Astrocyte of the spinal cord (primary cell): ENCODE measurements at places on chromosomes 2 and 18.

DNA sequence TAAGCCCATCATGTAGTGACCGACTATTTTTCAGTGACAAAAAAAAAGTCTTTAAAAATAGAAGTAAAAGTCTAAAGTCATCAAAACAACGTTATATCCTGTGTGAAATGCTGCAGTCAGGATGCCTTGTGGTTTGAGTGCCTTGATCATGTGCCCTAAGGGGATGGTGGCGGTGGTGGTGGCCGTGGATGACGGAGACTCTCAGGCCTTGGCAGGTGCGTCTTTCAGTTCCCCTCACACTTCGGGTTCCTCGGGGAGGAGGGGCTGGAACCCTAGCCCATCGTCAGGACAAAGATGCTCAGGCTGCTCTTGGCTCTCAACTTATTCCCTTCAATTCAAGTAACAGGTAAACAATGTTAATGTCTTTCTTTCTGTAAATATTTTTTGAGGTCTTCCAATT lies at the start of gene CD28:
CD28 (plus strand) TSS at position 237 of the 400 bp plus-strand sequence; CDS start at position 295, 58 bp downstream.
- no peak for DNase-seq

DNA sequence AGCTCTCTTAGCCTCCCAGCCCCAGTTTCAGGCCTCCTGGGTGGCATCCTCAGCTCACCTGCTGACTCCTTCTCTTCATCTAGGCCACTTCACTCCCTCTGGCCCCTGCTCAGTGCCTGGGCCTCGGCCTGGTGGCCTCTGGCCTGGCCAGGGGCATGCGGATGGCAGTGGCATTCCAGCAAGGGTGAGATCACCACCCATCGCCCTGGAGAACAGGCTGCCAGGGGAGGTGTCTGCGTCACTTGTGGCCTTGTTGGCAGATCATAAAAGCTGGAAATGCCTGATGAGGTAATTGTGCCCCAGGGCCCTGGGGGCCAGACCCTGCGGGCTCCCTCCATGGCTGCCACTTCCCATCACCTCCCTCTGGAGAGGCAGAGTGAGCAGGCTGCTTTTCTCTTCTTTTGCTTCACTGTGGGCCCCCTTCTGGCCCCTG lies 72.5 kb upstream of the SMAD2 start:
- DNase-seq, result peak; percentile 82

DNA sequence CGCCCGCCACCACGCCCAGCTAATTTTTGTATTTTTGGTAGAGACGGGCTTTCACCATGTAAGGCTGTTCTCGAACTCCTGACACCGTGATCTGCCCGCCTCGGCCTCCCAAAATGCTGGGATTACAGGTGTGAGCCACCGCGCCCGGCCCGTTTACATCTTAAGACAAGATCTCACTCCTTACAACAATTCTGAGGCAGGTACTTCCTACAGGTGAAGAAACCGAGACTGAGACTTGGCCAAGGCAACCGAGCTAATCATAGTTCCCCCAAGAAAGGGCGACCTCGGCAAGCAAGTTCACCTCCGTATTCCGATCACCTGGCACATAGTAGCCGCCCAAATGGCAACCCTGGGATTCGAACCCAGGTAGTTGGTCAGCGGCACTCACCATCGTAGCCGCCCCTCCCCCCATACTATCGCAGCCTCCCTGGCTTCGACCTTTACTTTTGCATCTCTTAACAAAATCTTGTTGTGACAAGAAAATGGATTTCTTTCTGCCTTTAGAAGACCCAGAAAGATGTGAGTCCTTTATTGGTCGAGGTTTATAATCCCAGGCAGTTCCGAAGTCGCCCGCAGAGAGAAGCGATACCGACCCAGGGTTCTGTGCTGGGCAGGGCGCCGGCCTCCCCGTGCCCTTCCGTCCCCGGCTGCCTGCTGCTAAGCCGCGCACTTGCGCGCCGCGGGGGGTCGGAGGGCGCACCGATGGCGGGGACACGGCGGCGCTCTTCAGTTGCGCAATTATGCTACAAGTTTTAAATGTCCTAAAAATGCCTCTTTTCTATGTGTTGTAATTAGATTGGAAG lies 1.1 kb upstream of the FZD5 start:
- no peak for DNase-seq

- DNase-seq, result no peak
These were observed 147.8 kb upstream of the SPHKAP start for GRCh38 chr2:228329282-228329681.

- DNase-seq, result no peak
These were observed 51.3 kb upstream of the CYRIA start for GRCh38 chr2:16716944-16717343.

DNA sequence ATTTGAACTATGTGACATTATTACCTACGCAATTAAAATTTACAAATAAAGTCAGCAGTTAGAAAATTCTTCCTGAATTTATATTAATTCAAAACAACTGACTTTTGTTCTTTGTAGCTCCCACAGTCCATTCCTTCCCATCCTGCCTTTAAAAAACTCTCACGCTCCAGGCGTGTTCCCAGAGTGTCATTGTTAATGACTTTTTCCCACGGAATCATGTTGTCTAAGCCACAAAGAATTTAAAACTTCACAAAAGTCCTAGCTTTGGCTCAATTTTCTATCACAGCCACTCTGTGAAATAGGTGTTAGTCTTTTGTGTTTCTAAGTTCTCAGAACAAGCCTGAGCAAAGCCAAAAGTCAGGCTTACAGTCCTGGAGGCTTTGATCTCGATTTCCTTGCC lies 26.5 kb downstream of the SLC1A4 start:
- peak; percentile 34 for DNase-seq

- DNase-seq, result no peak
These were observed 253.5 kb downstream of the DCDC2C start for GRCh38 chr2:3956892-3957291.

DNA sequence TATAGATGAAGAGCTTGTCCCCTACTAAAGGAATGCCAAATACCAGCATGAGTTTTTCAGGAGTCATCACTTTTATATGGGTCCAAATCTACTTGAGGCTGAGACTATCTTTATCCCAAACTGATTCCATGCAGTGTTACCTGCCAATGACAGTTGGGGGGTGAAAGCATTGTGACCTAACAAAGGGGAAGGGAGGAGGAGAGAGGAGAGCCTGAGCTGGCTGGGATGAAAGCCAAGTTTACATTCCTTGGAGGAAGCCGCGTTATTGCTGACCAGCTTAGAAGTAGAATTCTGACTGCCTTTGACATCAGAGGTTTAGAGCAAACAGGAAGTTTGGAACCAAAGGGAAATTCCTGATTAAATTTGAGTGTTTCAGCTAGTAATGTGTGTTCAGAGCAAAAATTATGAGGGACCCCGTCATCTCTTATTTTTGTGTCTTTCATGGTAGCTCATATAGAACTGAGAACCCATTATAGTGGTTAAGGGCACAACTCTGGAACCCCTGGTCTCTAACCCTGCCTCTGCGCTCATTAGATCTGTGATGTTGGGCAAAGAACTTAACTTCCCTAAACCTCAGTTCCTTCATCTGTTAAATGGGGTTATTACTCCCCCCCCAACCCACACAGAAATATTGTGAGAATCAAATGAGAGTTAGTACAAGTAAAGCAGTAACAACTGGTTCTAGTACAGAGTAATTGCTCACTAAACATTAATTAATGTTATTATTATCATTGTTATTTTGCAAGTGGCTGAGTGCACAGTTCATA lies 199.3 kb upstream of the EPAS1 start:
- DNase-seq, result peak; percentile 98

GRCh38 chr18:50099725-50100407 lies 95.1 kb downstream of the MYO5B start:
- DNase-seq, result peak; percentile 52

DNA sequence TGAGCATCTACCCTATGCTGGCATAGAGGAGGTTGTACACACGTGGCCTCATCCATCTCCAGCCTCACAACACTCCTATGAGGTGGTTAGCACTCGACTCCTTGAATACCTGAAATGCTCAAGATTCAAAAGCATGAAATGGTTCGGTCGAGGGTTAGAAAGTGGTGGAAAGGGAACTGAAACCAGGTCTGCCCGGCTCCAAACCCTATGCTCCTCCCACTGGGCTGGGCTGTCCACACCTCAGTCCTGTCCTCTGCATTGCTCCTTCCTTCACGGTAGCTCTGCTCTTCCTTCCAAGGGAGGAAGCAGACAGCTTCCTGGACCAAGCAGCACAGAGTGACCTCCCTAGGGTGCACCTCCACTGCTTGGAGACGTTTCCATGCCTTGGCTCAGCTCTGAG lies 565.2 kb upstream of the ID2 start:
- DNase-seq, result no peak

DNA sequence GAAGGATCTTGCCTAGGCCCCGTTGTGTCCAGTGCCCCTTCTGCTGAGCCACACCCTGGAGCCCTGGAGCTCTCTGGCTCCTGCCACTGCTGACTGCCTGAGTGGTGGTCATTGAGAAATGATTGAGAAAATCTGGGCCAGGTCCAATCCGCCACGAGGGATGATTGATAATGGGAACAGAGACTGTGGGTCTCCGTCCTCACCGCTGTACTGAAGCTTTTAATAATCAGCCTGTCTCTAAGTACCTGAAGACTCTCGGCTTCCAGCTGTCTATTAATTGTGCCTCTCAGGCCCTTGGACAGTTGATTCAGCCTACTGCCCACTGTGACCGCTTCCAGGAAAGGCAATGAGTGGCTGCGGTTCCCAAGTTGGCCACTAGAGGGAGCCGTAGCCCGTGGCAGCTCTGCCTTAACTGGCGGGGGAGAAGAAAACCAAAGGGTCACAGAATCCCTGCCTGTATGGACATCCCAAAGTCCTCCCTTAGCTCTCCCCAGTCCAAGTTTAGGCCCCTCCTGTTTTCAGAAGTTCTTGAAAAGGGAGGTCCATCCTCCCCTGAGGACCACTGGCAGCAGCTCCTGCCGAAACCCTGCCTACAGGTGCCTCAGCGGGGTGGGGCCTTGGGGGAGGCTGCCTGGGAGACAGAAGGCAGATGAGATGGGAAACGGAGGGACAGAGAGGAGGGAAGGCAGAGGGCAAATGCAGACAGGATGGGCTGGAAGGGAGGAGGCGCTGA lies 213.6 kb downstream of the TNS1 start:
- peak; percentile 64 for DNase-seq

- DNase-seq, result peak; percentile 9
These were observed 246.1 kb downstream of the FSIP2 start for GRCh38 chr2:185984670-185985069.

GRCh38 chr18:50042611-50043010 lies 152.3 kb downstream of the MYO5B start:
- DNase-seq, result no peak

GRCh38 chr2:21916934-21917522 lies 793.3 kb downstream of the TDRD15 start:
- DNase-seq, result no peak

- no peak for DNase-seq
These were observed 1265.0 kb downstream of the LRP1B start for GRCh38 chr2:140865837-140866236.

DNA sequence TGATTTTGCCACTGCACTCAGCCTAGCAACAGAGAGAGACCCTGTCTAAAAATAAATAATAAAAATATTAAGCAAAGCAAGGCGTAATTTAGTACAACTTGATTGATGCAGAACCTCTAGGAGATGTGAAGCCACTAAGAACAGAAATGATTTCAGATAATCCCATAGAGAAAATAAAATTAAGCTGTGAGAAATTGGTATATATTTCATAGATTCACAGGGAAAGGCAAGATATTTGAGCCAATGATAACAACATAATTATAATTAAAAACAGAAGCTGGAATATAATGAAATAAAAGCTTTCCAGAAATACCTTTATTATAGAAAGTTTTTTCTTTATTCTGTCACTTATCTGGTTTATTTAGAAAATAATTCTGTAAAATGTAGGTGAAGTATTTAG lies 88.9 kb upstream of the GULP1 start:
- no peak for DNase-seq

GRCh38 chr2:78568782-78569373 lies 456.6 kb upstream of the REG3G start:
- no peak for DNase-seq

GRCh38 chr18:2884706-2885285 lies 38.0 kb downstream of the EMILIN2 start:
- no peak for DNase-seq

DNA sequence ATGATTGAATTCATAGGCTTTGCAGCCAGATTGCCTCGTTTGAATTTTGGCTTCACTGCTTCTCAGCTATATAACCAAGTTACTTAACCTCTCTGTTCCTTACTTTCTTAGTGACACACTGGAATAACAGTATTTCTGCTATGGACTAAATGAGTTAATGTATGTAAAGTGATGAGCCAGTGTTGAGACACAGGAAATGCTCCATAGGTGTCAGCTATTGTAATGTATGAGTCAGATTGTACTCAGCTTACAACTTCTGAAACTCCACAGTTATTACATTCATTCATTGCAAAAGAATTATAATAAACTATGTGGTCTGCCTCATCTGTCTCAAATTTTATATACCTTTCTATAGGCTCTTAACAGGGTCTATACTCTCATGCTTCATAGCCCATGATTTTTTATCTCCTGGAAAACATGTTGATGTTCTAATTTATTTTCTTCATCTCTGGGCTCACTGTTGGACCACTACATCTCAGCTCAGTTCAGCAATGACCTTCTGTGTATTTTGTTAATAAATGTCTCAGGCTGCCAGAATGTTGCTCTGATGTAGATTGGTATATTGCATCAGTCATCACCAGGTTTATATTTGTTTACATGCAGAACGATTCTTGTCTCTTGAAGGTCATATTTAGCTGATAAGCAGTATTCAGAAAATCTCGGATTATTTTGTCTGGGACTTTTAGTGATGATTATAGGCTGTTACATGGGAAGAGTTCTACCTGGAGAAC lies 76.2 kb downstream of the MAP3K20 start:
- DNase-seq, result peak; percentile 79

GRCh38 chr2:84811839-84812431 lies 68.9 kb downstream of the TRABD2A start:
- no peak for DNase-seq

DNA sequence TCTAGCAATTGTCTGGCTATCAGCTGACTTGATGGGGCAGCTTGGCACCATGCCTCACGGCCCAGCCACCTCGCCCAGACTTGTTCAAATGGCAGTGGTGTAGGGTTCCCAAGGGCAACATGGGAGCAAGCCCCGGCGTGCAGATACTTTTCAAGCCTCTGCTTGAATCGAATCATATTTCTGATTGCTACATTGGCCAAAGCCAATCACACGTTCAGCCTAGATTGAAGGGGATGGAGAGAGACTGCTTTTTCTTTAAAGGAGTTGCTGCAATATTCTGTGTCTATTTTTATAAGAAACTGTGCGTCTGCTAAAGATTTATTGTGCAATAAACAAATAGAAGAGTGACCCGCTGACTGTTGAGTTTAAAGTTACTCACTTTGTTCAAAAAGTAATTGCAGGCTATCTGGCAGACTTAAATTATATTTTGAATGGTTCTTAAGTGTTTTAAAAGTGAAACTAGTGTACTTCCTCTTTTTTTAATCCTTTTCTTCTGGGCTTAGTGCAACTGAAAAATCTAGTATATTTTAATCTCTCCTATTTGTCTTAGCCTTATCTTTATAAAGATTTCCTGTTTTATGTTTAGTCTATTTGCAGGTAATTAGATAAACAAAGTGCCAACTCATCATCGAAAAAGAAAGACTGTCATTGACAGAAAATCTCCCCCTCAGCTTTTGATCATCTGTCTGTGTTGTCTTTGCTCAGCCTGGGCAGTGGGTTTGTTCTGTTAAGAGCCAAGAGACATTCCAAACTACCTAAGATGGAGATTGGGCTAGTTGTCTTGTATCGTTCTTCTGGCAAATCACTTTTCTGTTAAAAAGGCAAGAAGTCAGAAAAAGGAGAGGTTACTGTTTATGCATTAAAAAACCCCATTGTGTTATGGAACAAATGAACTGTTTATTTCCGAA lies 156.1 kb downstream of the TPGS2 start:
- peak; percentile 40 for DNase-seq

- no peak for DNase-seq
These were observed 1.3 kb downstream of the ATL2 start for GRCh38 chr2:38375696-38376345.
